ENCODE measurements at places on chromosomes 12 and 14.

DNA sequence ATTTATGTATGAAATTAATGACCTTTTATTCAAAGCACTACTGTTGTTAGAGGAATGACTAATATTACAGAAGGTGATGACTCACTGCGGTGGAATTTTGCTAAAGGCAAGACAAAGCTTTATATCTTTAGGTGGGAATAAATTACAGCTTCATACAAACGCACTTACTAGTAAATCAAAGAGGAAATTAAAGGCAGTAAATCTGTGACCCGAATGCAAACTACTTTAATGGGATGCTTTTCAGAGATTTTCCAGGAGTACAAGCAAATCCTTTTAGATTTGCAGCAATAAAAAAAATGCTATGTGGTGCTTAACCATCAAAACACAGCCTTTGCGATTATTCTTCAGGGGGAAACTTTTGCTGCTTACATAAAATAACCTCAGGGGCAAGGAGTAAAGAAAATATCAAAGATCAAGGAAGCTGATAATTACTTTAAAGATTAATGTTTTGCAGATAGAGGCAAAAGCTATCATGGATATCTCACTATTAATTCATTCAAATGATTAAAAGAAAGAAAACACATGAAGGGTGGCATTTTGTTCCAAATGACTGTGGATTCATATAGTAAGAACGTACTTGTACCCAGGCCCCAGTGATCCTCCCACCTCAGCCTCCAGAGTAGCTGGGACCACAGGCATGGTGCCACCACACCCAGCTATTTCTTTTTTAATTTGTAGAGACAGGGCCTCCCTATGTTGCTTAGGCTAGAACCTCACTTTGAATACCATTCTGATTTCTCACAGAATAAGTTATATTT is 98.9 kb downstream of the DENND5B start:
- no peak for DNase-seq

- DNase-seq: no peak
Measured at GRCh38 chr14:76697246-76697905, 63.9 kb upstream of the VASH1 start.

GRCh38 chr14:91901449-91902226 is 34.3 kb upstream of the TC2N start:
- DNase-seq: no peak

DNA sequence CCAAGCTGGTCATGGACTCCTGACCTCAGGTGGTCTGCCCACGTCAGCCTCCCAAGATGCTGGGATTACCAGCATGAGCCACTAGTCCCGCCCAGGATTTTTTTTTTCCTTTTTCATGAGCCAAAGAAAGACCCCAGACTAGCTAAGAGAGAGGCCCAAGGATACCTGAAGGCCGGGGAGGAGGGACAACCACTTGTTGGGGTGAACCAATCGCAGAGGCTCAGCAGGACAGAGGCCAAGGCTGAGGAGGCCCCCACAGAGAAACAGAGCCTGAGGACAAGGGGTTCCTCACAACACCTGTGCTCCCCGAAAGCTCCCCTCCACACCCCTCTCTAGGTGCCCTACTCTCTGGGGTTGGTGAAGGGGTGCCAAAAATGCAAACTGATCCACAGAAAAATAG is 1.0 kb upstream of the SERPINA3 start:
- DNase-seq: no peak

- no peak for DNase-seq
Measured at GRCh38 chr14:103728721-103729120, 13.1 kb downstream of the ZFYVE21 start.

DNA sequence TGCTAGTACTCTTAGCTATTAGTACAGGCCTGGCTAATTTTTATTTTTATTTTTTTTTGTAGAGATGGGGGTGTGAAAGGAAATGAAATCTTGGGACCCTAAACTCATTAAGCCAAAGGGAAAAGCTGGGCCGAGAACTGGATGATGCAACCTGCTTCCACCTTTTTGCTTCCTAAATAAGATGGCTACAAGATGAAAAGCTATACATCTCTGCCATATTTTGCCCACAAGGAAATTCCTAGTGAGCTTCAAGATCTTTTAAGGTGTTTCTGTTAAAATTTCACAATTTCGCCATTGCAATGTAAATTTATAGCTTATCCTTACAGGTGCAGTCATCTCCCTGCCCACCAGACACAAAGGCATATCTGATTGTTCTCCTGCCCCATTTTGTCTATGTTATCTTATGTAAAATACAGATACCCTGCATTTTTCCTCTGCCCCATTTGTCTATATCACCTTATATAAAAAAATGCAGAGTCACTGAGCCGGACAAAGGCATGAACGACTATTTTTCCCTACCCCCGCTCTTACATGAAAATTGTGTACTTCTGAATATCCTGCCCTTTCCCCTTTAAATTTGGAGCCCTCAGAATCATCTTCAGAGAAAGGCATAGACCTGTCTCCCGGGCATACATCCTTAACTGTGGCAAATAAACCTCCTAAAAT is 112.0 kb upstream of the SLC38A2 start:
- no peak for DNase-seq

DNA sequence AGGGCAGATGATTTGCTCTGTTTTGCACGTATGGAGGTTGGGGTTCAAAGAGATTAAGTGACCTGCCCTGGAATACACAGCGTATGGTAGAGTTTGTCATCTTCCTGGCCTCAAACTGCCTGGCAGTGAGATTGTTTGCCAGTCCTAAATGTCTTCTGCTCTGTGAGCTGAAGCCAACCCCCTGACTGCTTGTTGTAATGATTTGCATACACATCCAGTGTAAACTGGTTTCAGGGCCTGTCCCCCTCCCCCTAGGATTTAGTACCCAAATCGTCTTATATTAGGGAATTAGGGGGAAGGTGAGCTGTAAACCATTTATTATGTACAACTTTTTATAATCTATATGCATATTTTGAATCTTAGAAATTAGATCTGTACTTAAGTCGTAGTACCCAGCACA is 38.4 kb downstream of the AKAP3 start:
- DNase-seq: no peak

DNA sequence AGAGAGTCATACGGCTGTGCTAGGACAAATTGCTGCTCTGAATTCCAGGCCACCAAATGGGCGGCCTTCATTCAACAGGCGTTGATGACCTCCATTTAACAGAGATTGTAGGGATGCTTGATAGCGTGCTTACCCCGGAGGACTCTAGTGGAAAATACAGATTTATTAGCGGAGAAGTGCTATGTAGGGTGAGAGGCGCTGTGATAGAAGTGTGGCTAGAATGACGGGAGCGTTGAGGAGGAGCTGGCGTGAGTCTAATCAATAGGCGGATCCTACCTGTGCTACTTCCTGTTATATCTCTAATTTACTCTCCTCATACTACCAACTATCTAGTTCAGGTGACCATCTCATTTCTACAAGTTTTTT is 668 bp downstream of the MRPS35 start:
- peak; percentile 52 for DNase-seq

- DNase-seq: no peak
Measured at GRCh38 chr12:12365931-12366431, 9.1 kb downstream of the BORCS5 start.

DNA sequence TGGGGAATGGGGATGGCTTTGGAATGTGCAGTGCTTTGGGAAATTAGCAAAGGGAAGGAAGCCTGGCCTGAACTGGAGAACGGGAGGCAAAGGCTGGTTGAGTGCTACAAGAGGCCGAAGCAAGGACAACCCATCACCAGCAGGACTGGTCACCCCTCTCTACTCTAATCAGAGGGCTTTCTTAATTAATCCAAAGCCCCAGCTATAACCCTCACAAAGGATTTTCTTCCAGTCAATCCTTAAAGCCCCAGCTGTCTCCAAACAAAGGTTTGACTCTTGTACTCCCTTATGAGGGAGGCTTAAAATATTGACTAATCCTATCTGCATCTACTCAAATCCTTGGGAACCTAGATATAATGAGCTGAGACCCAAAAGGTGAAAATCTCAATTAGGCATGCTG is 256.3 kb downstream of the NTF3 start:
- DNase-seq: no peak

DNA sequence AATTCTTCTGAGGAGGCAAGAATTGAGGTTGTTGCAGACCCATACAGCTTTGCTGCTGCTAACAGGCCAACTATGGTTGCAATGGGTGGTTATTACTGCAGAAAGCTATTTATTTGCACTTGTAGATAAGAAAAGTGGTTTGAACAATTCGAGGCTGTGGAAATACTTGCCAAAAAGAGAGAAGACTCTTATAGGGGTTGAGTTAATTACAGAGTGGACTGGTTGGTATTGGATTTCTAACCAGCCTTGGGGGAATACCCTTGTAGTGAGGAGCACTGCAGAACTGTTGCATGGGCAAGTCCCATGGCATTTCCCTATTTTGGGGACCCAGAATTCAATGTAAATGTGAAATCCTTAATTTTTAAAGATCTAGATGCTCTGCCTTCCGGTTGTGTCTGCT is 120.5 kb downstream of the KCNMB4 start:
- DNase-seq: no peak

DNA sequence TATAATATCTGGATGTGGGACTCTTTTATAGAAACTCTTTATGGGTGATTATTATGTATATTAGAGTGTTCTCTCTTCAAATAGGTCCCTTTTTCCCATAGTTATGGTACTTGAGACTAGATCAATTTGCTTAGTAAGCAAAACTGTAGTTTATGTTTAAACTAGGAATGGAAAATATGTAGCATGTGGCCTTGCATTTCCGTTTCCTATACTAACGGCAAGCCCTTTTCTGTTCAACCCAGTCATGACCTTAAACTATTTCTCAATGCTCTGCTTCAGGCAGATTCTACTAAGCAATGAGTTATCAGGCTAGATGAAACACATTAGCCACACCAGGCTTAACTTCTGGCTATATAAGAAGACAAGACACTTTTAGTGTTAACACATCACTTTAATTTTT is 84.6 kb downstream of the OTOGL start:
- DNase-seq: no peak

DNA sequence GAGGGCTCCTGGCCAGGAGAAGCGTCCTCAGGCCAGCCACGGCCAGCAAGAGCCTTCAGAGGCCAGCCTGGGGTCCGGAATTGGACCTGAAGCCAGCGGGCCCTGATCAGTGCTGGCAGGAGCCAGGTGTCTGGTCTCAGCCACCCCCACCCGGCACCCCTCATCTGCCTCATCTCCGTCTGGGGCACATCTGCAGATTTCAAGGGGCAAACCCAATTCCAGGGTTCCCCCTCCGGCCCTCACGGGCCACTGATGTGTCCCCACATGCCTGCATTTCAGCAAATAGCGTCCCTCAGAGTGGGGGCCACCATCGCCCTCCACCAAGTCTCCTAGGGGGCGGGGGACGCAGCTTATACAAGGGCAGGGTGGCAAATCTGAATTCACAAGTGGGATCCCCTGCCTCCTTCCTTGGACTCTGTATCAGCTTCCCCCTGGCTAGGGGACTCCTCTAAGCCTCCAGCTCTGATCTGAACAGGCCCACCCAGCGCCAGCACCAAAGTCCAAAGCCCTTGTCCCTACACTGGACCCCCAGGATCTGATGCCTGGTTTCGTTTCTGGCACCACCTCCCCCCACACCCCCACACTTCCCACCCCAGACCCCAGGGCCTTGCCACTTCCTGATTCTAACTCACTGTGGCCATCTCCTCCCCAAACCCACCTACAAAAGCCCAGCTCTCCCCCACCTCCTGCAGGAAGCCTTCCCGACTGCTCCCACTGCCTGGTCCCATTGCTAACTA is 10.1 kb downstream of the TMEM179 start:
- DNase-seq: no peak

DNA sequence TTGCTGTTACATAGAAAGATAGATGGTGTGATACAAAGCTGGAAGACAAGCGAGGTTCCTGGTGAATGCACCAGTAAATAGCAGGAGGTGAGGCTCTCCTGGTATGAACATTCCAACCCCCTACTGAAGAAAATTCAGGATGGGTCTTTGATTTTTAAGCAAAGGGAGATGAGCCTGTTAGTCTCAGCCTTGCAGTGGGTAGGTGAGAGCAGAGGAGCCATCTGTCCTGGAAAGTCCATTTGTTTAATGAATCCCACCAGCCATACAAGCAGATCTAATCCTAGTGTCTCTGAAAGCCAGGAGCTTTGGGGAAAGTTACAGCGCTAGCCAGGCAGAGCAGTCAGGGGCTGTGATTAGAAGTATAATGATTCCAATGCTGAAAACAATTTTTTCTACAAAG is 234.8 kb upstream of the FOXN3 start:
- DNase-seq: no peak

DNA sequence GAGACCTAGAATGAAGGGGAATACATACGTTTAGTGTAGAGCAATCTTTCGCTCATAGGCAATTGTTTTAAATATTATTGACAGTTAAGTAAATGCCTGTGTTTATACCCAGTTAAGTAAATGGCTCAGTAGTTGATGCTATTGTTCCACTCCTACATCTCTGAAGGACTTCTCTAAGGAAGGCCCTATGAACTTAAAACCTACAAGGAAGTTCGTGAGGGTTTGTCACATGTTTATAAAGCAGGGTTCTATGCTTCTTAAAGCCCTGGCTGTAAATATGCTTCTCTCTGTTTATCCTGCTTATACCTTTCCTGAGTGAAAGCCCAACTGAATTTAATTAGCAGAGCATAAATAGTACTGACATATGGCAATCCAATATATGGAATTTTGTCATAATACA is 282.1 kb upstream of the NPAS3 start:
- DNase-seq: no peak

DNA sequence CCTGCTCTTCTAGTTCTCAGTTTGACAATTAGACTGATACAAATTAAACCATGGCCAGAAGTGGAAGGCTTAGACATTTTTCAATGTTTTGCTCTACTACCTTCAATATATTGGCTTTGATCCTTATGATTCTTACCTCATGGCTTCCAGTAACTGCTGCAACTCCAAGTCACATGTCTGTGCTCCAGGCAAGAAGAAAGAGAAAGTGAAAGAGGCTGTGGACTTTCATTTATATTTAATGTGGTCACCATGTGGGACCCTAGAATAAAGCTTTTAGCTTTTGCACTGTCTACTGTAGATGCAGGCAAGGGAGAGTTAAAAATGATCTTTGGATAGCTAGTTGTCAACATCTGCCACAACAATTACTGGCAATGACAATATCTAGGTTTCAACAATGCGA is 214.3 kb upstream of the PDE3A start:
- DNase-seq: no peak

- DNase-seq: no peak
Measured at GRCh38 chr12:76259660-76260389, 88.4 kb downstream of the BBS10 start.

DNA sequence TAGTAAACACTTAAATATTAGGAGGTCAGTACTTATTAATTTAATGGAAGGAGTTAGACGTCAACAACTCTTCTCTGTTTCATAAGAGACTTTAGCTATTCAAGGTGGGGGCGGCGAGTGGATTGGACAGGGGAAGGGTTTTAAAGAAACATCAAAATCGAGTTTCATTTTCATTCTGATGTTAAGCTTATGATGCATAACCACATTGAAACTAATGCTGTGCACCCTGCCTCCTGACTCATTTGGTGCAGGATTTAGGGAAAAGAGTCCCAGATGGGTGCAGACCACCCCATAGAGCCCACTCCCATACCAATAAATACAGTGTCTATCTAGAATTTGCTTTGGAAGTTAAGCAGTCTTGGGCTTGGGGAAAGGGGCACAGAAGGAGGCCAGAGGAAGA is 7.4 kb downstream of the ZBTB39 start:
- DNase-seq: peak; percentile 79

All from activated CD4-positive, alpha-beta T cell treated with anti-CD3 and anti-CD28 coated beads, Interleukin-10, Interleukin-2, amounts not matched to agents 100 ng/mL and 50 ng/mL, durations not matched to agents 16 hours and 8 hours (primary cell).